ENCODE measurements at places on chromosomes 12 and 14.

DNA sequence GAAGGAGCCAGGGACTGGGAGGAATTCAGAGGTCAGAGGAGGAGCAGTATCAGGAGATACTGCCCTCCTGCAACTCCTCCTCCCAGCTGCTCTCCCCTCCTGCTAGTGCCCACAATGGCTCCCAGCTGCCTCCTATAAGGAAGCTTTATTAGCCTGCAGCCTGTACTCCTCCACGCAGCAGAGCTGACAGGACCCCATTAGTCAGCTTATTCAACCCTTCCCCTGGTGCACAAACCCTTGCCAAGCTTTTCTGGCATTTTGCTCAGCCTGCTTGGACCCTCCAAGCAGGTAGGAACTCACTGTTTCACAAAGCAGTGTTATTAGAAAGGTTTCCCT, 6.9 kb upstream of the AQP2 start:
- no peak for DNase-seq

DNA sequence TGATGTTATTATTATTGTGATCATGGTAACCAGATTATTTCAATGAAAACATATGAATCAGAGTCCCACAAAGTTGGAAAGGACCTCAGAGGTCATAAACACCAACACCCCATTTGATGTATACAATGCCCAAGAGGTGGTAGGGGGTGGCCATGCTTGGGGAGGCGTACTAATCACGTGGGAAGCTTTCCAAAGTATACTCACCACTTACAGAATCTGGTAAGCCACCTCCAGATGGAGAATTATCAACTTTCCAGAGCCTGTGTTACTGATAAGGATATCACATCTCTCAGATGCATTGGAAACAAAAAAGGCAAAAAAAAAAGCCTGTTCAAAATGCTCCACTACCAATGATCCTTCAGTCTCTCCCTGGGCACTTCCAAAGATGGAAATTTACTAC, 8.4 kb downstream of the DAD1 start:
- DNase-seq: no peak

DNA sequence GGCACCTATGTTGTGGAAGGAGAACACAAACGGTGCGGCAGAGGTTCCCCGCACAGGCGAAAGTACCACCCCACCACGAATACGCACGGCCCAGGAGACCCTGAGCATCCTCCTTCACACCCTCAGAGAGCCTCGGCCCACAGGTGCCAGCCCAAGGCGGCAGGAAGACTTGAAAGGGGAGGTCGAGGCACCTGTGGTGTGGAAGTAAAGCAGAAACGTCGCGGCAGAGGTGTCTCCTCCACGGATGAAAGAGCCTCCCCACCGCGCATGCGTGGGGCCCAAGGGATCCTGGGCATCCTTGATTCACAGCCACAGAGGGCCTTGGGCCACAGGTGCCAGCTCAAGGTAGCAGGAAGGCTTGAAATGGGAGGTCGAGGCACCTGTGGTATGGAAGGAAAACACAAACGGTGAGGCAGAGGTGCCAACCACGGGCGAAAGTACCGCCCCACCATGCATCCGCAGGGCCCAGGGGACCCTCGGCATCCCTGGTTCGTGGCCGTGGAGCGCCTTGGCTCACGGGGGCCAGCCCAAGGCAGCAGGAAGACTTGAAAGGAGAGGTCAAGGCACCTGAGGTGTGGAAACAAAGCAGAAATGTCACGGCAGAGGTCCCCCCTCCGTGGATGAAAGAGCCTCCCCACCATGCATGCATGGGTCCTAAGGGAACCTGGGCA, 380.1 kb downstream of the ALG10 start:
- DNase-seq: no peak

- DNase-seq: peak; percentile 2
Measured at GRCh38 chr12:119444462-119445044, 110.0 kb downstream of the CCDC60 start.

DNA sequence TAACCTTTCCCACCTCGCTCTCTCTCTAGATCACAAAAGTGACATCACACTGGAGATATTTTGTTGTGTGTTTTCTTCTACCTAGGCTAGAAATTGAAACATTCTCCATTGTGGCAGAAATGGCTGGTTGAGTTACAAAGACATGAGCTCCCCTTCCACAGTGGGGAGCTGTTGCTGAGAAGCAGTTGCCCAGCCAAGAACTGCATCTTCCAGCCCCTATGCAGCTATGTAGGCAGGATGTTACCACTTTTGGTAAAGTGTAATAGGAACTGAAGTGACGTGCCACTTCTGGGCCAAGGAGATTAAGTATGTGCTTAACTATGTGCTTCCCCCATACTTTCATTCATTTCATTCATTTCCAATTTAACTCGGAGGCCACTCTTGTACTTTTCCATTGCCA, 138.7 kb upstream of the E2F7 start:
- no peak for DNase-seq

- DNase-seq: no peak
Measured at GRCh38 chr14:33938131-33938949, 12.5 kb downstream of the EGLN3 start.

GRCh38 chr14:64983439-64984310, 3.0 kb upstream of the FNTB start:
- DNase-seq: no peak

DNA sequence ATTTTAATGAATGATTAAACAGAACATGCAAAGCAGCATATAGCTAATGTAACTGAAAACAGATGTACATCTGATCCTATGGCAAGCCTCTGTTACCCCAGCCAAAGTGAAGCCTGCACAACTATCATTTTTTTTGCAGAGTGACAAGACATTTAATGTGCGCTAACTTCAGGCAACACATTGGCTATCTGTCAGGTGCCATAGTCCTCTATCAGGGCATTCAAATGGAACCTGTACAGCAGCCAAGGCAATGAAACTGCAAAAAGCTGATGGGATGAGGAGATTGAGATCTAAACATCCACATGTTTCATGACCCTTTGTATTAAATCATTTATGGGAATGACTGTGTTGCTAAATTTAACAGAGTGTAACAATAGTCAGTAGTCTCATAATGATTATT, 1088.5 kb upstream of the TMEM132C start:
- no peak for DNase-seq

GRCh38 chr12:104938371-104938770, 19.7 kb downstream of the SLC41A2 start:
- no peak for DNase-seq

GRCh38 chr14:102906616-102907302, 15.7 kb upstream of the AMN start:
- DNase-seq: no peak

GRCh38 chr14:61322011-61322798, 826 bp downstream of the PRKCH start:
- no peak for DNase-seq

DNA sequence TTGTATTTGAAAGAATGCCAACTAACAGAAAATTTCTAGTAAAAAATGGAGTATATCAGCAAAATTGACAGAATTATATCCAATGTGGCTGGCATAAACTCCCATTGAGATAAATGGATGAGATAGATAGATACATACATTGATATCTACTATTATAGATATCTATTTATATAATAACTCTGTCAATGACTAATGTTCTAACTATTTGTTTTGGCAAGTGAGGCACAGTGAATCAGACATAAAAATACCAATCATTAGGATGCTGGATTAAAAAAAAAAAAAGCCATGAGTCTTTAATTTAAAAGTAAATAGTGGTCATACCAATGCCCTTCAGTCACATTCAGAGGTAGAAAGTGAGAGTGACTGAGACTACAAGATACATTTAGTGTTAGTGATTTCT, 33.7 kb upstream of the GLIPR1 start:
- DNase-seq: no peak

DNA sequence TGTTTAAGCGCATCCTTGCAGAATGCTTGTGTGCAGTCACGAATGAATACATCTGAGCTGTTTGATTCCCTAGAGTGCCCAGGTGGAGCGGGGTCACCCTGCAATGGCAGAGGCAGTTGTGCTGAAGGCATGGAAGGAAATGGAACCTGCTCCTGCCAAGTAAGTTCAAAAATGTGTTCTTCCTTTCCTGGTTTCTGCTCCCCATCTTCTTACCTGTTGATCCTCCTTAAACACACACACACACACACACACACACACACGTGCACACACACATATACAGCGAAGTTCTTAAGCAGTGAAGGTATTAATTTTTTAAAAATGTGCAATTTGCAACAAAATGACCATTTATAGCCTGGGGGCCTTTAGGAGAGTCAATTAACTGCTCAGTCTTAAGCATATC, 33.3 kb downstream of the STAB2 start:
- DNase-seq: no peak

GRCh38 chr12:127400221-127400620, 866.7 kb upstream of the TMEM132C start:
- no peak for DNase-seq

- DNase-seq: no peak
Measured at GRCh38 chr12:125434936-125435443, 369.8 kb downstream of the AACS start.

GRCh38 chr12:143964-144649, 69.8 kb downstream of the SLC6A12 start:
- no peak for DNase-seq

DNA sequence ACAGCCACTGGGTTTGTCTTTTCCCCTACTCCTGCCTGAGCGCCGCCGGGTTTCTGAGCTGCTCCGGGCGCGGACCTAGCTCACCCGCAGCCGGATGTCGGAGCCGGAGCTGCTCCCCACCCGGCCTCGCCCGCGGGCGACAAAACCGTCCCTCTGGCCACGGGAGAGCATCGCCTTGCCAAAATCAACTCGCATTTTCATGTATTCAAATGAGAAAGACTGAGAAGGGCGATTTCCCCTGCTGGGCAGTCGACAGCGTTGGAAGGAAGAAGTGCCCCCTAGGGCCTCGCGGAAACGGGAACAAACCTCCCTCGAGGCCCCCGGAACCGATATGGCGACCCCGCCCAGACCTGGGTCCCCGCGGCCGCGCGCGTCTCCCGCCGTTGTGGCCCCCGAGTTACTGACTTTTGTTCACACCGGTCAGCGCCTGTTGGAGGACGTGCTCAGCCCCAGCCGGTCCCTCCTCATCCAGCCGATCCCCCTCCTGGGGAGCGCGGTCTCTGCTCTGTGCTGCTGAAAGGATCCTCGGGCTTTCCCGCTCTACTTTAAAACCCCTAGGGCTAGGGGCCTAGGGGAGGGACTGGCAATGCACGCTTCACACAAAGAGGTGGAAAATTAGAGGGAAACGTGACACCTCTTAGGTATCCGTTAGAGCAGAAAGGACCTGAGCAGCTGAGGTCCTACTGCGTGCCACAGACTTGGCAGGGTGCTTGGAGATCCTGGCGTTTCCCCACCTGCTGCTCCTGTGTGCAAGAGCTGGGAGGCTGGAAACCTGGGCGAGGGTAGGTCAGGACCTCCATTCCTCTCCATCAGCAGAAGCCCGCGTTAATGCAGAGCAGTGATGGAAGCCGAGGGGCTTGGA, 4.3 kb downstream of the TTC6 start:
- no peak for DNase-seq

- no peak for DNase-seq
Measured at GRCh38 chr12:23474438-23474976, 475.0 kb downstream of the SOX5 start.

DNA sequence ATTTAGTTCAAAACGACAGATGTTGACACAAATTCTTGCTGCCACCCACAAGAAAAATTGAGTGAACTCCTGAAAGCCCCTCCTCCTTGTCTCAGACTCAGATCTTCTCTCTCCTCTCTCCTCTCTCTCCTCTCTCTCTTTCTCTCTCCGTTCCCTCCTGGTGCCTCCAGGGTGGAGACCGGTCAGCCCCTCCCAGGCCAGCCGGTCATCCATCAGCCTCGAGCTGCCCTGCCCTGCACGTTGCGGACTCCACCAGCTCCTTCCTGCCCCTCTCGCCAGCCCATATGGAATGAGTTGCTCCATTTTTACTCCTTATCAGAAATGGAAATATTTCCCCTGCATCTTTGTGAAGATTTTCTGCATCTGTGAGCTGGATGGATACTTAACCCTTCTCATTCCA, 103.8 kb downstream of the TBX5 start:
- no peak for DNase-seq

DNA sequence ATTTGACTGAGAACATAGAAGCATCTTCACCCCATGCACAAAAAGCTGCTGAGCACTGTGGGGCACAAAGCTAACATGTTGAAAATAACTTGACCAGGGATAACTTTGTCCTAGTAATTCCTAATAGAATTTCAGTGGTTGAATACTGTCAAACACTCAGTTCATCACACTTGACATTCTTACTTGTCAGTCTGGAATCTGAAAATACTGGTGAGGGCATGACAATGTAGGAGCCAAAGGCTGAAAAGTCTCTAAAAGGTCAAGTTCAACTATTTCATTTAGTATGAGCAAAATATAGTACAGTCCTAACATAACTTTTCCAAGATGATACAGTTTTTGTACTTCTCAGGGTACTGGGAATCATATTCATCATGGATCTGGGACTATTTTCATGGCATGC, 504.4 kb upstream of the LMO3 start:
- no peak for DNase-seq

- DNase-seq: no peak
Measured at GRCh38 chr12:50734409-50735263, 29.3 kb upstream of the ATF1 start.

DNA sequence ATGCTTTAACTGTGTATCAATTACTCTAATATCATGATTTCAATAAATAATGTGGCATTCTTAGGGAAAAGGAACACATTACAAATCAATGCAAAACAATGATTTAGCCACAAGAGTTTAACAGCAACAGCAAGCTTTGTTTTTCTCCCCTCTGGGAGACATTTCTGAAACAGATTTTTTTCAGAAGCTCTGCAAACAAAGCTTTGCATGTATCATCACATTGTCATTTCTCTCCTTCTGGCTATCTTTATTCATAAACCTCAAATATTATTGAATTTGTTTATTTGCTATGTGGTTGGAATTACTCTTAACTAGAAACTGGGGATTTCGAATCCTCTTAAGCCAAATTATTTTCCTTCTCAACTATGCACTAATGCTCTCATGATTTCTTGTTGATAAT, 278.4 kb upstream of the ATXN7L3B start:
- no peak for DNase-seq

DNA sequence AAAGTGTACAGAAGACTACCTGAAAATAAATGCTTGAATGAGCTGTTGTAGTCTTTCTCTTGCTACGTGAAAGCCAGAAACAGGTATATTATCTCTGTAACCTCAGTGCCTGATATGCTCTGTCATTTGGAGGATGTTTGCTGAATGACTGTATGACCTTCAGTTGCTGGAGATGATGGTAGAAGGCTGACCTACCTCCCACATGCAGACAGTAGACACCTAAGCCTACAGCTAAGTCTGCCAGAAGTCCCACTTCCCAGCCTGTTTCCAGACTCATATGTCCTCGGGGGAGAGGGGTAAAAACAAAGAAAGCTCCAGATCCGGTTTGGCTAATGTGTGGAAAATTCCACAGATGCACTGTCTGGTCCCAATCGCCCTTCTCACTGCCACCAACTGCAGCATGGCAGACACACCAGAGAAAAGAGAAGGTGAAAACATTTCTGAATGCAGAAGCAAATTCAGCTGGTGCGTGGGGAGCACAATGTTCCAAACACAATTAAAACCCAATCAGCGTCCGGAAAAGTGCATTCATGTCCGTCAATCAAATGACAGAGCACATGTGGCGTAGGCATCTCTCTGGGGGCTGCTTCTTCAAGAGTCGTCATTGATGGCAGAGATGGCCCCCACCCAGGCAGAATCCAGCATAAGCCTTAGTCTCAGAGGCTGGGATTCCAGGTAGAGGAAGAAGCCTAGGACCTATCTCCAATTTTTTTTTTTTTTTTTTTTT, 76.3 kb upstream of the TBX3 start:
- no peak for DNase-seq
